ENCODE measurements at places on chromosomes 1 and 21. TPM values are rescaled to one million over a fixed set of nuclear protein-coding genes. Genes with fewer than 3 reads are reported as not detected.

GRCh38 chr1:155127105-155127966, at the start of gene EFNA1:
Gene EFNA1 (plus strand): TSS chr1:155127876. CDS start chr1:155127978, 102 bp downstream.
- H3K27me3 ChIP-seq, result no peaks in the 10 kb centered on the region
- H3K36me3 ChIP-seq, result peaks cover 5% of the 10 kb centered on the region
- peaks cover 53% of the 10 kb centered on the region for H3K4me1 ChIP-seq
- H3K4me3 ChIP-seq, result peak within 1 kb of the TSS; percentile 68

GRCh38 chr1:199976496-199977144, 50.9 kb upstream of the NR5A2 start:
- peak; percentile 34 for DNase-seq
- no peak overlapping the region for H3K4me3 ChIP-seq
- no peak overlapping the region for H3K27ac ChIP-seq
- H3K4me1 ChIP-seq, result 0 out of 2 replicates have a peak, but pooled peaks cover 6% of the 10 kb centered on the region
- no peaks in the 10 kb centered on the region for H3K27me3 ChIP-seq
- H3K36me3 ChIP-seq, result no peaks in the 10 kb centered on the region

DNA sequence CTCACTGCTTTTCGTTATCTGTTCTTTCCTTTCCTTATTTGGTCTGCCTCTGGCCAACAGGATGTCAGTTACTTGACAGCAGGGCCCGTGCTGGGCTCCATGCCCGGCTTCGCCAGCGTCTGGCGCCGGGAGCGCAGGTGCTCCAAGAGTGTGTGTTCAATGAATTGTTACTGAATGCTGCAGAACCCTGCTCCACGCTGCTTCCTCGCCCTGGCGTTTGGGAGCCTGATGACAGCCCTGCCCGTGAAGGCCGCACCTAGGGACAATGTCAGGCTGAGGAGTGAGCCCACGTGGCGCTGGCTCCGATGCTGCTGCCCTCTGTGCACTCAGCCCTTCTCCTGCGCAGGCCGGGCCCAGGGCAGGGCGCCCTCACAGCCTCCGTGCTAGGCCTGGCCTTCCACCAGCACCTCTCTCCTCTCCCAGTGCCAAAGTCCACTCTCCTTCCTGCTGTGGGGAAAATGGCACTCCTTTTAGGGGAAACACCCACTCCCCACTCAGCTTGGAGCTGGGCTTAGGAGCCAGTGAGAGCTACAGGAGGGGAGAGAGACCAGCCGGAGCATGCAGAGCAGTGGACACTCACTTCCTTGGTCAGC, 51.4 kb downstream of the ACBD3 start:
- peaks cover 10% of the 10 kb centered on the region for H3K4me1 ChIP-seq
- DNase-seq, result no peak
- no peaks in the 10 kb centered on the region for H3K27me3 ChIP-seq
- peak overlapping the region; percentile 1 for H3K27ac ChIP-seq

DNA sequence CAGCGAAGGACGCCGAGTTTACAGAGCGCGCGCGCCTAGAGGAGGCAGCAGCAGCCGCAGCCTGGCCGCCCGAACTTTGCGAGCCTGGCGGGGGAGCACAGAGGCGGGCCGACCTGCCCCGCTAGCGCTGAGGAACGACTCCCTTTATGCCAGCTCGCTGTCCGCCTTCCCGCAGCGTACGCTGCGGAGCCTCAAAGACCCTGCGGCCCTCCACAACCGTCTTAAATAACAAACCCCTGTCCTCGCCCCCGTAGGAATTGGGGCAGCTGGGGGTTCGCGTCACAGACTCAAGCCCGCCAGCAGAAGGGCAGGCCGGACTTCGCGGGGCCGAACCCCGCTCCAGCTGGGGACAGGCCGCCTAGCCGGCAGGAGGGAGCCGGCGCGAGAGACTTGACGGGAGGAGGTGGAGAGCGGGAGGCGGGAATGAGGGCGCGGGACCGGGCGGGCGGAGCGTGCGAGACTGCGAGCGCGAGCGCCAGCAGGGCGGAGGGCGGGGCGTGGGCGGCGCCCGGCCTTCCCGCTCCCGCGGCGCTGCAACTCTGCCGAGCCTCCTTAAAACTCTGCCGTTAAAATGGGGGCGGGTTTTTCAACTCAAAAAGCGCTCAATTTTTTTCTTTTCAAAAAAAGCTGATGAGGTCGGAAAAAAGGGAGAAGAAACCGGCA, 1.8 kb upstream of the CDKN2C start:
- no peaks in the 10 kb centered on the region for H3K36me3 ChIP-seq
- DNase-seq, result peak; percentile 87
- no peak overlapping the region for H3K27ac ChIP-seq
- no peaks in the 10 kb centered on the region for H3K4me1 ChIP-seq
- peak overlapping the region; percentile 79 for H3K4me3 ChIP-seq

- no peak overlapping the region for H3K27ac ChIP-seq
- DNase-seq, result no peak
- no peaks in the 10 kb centered on the region for H3K27me3 ChIP-seq
- H3K36me3 ChIP-seq, result no peaks in the 10 kb centered on the region
Measured at GRCh38 chr1:160731990-160732389, 7.1 kb upstream of the SLAMF7 start.

GRCh38 chr1:155324717-155325602, 4.3 kb downstream of the RUSC1 start:
- H3K4me1 ChIP-seq, result peaks cover 11% of the 10 kb centered on the region
- H3K27ac ChIP-seq, result peak overlapping the region; percentile 88
- H3K27me3 ChIP-seq, result no peaks in the 10 kb centered on the region

GRCh38 chr1:176205332-176205914, 1.7 kb downstream of the COP1 start:
- no peaks in the 10 kb centered on the region for H3K36me3 ChIP-seq
- peak overlapping the region; percentile 82 for H3K27ac ChIP-seq
- no peaks in the 10 kb centered on the region for H3K27me3 ChIP-seq
- H3K4me1 ChIP-seq, result peaks cover 5% of the 10 kb centered on the region
- H3K4me3 ChIP-seq, result peak overlapping the region; percentile 96

- H3K27ac ChIP-seq, result no peak overlapping the region
- no peak overlapping the region for H3K4me3 ChIP-seq
- H3K27me3 ChIP-seq, result no peaks in the 10 kb centered on the region
- DNase-seq, result no peak
Measured at GRCh38 chr1:63010913-63011660, 227.2 kb downstream of the ATG4C start.

GRCh38 chr1:74502858-74503257, 9.6 kb downstream of the LRRC53 start:
- H3K27ac ChIP-seq, result no peak overlapping the region
- no peaks in the 10 kb centered on the region for H3K36me3 ChIP-seq
- H3K4me3 ChIP-seq, result no peak overlapping the region

KRTAP12-2 gene
- total RNA-seq, result not detected

GJB4 gene
- total RNA-seq, result not detected

TNNT2 gene
- total RNA-seq, result 7.3 TPM

SAMSN1 gene
- not detected for total RNA-seq

OLFML2B gene
- 0.56 TPM for total RNA-seq

LCK gene
- total RNA-seq, result not detected

GPX7 gene
- total RNA-seq, result 21.7 TPM

DNAJC8 gene
- total RNA-seq, result 67.3 TPM

CFAP45 gene
- total RNA-seq, result 1.1 TPM

CTH gene
- total RNA-seq, result 14.0 TPM

IL19 gene
- total RNA-seq, result not detected

TRPM2 gene
- total RNA-seq, result 0.07 TPM

PDE9A gene
- 9.7 TPM for total RNA-seq
